ENCODE measurements at places on chromosomes 7 and 10.

DNA sequence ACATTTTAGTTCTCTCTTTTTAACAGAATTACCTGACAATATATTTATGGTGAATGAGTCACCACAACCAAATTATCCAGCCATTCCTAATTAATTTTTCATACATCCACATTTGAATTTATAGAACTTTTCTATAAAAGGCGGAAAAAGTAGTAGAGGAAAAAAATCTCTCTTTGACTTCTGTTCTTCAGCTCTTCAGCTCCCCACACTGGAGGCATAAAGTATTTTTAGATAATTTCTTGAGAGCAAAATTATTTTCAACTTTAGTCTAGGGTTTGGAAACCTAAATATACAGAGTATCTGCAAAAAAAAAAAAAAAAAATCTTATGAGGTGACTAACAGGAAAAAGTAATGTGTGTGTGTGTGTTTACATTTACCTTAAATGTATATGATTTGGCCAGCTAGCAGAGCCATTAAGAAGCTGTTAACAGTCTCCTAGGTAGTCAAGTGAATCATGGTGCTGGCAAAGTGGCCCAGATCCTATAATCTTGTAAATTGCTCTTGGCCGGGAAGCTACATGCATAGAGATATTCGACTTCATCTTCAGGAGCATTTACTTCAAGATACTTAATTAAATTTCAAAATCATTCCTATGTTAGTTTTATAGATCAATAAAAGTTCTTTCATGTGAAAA, 383.1 kb upstream of the STEAP1 start:
- no peak for DNase-seq

DNA sequence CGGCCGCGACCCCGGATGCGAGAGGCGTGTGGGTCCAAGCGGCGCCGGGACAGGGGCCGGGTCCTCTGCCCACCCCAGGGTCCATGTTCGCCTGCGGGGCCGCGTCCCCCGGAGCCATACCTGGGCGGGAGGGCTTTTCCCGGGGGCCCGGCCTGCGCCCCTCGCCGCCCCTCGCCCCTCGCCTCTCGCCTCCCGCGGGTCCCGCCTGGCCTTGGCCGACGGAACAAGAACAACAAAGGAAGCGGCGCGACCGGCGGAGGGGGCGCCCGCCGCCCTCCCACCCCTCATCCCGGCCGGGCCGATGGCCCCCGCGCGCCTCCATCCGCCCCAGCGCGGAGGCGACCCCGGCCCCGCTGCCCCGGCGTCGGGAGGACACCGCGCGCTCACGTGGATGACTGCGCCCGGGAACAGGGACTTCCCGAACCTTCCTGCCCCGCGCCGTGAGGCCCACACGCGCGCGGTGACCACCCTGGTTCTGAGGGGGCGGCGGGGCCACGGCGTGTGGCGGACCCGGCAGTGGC, 348.2 kb downstream of the DNAJB6 start:
- DNase-seq = no peak

DNA sequence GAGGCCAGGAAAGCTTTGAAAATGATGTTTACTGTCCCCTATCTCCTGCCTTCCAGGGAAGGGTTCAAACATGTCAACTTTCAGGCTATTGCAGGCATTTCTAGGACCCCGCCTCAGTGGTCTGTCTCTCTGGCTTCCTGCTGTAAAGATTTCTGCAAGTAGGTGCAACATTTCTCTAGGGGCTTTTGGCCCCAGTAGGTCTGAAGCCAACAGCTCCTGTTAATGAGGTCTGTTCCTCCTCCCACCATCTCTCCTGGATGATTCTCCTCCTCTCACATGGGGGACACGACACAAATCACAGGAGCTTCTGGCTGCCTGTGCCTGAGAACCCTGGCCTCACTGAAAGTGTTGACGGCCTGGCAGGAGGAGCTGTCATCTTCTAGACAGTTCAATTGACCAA, 194.3 kb downstream of the CYP26A1 start:
- no peak for DNase-seq

DNA sequence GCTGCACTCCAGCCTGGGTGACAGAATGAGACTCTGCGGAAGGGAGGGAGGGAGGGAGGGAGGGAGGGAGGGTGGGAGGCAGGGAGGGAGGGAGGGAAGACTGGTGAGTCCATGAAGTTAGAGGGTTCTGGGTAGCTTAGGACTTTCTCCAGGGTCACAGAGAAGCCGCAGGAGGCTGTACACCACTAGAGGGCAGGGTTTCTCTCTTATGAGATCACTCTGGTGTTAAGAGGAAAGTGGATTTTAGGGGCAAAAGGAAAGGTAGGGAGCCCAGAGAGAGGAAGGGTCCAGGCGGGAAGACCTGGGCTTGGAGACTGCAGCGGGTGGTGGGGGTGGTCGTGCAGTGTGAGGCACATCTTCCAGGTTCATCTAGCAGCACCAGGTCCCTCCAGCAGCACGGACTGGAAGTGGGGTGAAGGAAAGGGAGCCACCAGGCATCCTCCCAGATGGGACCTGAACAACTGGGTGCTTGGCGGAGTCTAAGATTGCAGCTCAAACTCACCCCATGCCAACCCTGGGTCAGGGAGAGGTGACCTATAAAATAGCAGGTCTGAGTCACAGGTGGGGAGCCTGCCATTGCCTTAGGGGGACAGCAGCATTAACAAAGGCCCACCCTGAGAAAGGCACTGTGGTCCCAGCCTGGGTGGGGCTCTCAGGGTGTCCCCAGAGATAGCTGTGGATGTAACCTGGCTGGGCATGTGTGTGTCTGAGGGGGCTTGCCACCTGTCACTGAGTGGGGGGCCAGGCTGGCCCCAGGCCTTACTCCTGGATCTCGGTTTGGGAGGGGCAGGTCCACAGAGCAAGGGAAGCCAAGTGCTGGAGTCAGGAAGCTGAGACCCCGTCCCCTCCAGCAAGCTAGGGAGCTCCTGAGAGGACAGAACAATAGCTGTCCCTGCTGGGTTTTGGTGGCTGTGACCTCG, 48.5 kb upstream of the SLC29A3 start:
- DNase-seq = peak; percentile 75

- no peak for DNase-seq
Measured at GRCh38 chr10:35212856-35213255, 86.2 kb downstream of the CREM start.

DNA sequence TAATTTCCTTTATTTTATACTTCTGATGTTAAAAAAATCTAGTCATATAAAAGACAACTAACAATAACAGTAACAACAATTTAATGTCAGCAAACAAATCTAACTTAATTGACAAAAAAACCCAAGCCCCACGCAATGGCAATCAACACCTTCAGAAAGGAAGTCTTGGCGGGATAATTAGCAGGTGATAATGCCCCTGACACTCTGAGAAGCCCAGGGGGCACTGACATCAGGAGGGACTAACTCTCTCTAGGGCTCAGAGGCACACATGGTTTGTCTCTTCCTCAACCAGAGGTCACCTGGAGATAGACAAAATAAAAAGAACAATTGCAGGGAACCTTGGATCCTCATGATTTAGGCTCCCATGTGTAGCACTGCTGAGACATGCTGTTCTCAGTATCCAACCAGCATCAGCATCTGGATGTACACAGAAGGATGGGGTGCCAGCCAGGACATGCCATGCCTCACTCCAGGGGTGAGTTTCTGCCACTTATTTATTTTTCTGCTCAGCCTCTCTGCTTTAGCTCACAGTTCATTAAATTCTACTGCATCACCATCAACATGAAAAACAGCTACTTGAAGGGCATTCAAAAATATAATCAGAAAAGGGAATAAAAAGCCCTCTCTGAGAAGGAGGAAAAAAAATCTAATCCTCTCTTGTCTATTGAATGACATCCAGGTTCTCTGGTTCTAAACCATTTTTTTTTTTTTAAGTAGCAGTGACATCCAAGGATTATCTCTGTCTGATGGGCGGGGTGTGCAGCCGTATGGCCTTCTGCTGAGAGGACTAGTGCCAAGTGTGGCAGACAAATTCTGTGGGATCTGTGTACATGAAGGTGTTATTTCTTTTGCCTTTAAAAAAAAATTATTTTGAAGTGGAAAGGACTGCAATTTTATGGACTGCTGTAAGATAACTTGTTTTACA, 96.3 kb downstream of the ATXN7L1 start:
- DNase-seq = no peak

Measured in iPS DF 6.9 (cell line).